ENCODE measurements at places on chromosomes 7 and 10. TPM values are rescaled to one million over a fixed set of nuclear protein-coding genes. Genes with fewer than 3 reads are reported as not detected.

The EFCAB10 gene
- not detected for total RNA-seq

DNA sequence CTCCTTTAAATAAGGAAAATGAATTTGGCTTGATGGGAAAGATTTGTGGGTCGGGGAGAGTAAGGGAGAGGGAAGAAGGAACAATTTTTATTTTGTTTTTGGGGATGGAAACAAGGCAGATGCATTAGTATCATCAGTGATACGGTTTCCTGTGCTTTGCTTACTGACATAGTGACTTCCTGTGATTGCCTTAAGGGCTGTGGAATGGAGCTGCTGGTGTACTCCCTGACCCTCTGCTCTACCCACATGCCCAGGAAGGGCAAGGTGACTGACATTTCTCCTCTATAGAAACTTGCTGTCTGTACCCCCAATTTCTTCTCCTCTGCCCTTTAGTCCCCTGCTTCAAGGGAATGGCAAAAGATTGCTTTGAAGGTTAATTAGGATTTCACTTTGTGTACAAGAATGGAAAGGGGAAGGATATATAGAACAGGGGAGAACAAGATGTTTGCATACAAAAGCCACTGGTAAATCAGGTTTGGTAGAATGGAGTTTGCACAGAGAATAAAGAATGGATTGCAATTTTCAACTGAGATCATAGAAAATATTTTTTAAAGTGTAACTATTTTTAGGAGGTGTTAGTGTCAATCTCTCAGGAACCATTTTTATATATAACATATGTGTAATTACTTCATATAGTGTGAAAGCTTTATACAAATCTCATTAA is 129.0 kb upstream of the AGR3 start:
- DNase-seq: no peak

DNA sequence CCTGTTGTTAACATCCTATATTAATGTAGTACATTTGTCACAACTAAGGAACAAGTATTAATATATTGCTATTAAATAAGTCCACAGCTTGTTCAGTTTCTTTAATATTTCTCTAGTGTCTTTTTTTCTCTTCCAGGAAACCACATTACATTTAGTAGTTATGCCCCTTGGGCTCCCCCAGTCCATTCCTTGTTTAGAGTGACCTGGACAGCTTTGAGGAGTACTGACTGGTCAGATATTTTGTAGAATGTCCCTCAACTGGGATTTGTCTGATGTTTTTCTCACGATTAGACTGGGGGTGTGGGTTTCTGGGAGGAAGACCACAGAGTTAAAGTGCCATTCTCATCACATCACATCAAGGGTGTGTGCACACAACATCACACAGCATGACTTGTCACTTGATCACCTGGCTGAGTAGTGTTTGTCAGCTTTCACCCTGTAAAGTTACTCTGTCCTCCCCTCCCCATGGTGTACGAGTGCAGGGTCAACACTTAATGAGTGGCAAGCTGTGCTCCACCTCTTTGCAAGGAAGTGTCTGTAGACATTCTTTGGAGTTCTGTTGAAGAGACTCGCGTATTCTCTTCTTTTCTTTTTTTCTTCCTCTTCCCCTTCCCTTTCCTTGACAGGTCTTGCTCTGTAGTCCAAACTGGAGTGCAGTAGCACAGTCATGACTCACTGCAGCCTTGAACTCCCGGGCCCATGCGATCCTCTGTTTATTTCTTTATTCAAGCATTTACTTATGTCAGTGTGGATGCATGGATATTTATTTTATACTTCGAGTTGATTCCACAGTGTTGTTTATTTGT is 10.2 kb downstream of the LMTK2 start:
- DNase-seq: no peak

DNA sequence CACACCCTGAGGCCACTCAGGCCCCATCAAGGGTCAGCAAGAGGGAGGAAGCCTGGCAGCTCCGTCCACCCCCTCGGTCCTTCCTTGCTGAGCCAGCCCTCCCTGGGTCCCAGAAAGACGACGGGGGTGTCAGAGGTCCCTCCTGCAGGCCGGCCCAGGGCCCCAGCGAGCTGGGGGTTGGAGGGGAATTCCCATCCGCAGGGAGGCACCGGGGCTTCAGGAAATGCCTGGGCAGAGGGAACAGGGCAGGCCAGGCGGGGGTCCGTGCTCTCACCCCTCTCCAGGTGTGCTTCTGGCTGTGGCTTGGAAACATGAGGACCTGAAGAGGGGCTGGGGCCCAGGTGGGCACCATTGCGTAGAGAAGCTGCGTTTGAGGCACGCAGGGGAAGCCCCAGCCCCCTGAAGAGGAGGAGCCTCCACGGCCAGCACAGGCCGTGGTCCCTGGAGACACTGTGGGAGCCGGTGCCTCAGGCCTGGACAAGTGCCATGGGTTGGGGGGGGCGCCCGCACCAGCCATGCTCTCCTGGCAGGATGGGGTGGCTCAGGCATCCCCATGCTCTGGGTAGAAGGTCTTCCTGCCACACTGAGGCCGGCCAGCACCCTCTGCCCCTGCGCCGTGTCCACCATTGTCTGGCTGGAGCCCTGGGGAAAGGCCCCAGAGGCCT is 66.7 kb downstream of the PDGFA start:
- no peak for DNase-seq

DNA sequence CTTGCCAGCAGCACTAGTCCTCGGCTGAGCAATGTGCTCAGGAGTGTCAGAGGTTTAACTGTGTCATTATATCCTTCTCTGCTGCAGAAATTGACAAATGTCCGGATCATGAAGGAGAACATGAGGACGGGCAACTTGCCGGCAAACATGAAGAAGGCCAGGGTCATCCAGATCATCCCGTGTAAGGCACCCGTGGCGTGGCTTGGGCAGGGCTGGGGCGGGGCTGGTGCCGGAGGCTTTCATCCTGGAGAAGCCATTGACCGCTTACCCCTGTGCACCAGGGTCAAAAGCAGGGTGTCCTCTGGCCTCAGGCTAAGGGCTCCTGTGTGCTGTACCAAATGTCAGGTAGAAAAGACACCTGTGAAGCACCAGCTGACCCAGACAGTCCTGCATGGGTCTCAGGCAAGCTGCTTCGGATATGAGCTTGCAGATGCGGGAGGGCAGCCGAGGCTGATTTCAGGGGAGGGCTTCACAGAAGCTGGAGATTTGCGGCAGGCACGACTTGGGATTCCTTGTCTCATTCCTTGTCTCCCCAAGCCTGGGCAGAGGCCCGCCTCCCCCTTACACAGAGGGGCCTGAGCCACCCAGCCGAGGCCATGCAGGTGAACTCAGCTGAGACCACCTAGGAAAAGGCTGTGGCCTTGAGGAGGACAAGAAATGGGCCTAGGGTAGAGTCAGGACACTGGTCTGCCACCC is 55.4 kb downstream of the MKI67 start:
- DNase-seq: no peak

DNA sequence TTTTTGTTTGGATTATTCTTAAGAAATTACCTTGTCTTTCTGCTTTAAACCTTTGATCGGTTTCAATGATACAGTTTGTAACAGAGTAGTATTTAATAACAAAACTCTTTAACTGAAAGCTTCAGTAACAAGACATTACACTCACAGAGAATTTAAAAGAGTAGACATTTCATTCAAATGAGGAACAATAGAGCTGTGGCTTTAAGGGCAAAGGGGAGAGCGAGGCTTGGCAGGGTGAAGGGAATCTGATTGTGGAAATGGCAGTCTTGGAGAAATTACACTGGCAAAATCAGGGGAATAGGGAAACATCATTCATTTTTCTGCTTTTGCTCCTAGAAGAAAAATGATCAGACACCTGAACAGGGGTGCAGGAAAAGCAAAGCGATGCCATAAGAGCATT is 5.1 kb upstream of the HIPK2 start:
- no peak for DNase-seq

- no peak for DNase-seq
Observed at GRCh38 chr10:91088300-91089140, 131.9 kb upstream of the PCGF5 start.

DNA sequence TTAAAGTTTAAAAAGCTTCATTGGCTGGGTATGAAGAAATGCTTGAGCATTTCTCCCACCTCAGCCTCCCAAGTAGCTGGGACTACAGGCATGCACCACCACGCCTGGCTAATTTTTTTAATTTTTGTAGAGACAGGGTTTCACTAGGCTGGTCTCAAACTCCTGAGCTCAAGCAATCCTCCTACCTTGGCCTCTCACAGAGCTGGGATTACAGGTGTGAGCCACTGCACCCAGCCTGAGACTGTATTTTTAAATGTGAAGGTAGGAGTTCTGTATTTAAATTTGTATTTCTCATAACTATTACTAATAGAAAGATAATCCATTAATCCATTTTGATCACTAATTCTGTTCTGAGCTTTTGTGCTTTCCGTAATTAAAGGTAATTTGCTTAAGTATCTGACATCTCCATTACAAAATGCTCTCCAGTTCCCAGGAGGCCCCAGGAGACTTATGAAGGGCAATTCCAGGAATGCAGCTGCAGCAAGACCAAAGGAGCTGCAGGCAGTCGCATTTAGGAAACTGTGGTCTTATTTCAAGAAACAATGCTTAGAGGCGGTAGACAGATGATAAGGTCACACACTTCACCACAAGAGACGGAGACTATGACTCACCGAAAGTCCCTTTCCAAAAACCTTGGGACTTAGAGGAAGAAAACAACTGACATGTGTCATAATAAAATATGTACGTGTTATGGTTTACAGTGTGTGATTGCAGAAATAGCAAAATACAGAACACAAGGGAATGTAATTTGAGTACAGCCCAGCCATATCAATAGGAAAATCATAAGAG is 23.3 kb downstream of the YAE1 start:
- DNase-seq: no peak

DNA sequence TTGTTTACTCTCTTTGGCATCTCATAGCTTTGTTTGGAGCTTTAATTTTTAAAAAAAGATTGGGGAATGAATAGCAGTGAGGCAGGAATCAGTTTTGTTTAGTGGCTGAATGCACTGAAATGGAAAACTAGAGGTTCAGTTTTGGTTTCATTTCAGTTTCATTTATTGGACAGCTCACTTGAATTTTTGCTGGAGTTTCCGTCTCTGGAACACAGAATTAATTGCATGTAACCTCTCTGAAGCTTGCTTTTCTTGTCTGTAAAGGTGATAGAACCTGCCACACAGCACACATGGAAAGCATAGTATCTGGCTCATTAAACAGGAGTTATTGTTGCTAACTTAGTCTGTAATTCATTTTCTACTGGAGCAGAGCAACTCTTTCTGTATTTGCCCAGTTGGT is 7.1 kb downstream of the GRM8 start:
- DNase-seq: no peak

The INA gene
- 2.0 TPM for total RNA-seq

The EIF5AL1 gene
- total RNA-seq: 0.94 TPM

The GIMAP2 gene
- total RNA-seq: 11.5 TPM

DNA sequence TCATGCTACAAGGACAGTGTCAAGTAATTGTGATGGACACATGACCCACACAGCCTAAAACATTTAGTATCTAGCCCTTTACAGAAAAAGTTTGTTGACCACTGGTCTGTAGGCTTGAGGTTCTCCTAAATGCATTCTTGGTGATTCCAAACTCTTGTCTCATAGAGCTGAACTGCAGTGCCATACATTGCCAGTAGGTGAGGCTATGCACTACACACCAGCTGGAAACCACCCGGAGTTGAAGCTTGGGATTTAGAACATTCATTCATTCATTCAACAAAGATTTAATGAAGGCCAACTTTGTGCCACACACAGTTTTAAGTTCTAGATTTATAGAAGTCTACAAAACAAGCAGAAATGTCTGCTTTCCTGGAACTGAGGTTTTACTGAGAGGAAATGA is 77.3 kb upstream of the TCF7L2 start:
- DNase-seq: no peak

DNA sequence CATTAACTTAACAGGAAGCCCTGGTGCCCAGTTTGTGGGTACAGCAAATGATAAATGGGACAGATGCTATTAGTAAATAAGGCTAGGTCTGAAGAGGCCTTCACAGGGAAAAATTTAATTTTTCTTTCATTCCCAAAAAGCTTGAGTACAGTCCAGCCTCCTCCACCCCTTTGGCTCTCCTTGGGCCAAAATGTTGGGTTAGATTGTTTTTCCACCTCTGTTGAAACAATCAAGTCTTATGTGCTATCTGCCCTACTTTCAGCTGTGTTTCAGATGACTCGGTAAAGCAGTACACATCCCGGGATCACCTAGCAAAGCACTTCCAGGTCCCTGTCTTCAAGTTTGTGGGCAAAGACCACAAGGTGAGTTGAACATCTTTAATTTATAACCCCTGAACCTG is 24.3 kb downstream of the PLA2G12B start:
- DNase-seq: no peak

The AMPH gene
- total RNA-seq: 2.1 TPM

DNA sequence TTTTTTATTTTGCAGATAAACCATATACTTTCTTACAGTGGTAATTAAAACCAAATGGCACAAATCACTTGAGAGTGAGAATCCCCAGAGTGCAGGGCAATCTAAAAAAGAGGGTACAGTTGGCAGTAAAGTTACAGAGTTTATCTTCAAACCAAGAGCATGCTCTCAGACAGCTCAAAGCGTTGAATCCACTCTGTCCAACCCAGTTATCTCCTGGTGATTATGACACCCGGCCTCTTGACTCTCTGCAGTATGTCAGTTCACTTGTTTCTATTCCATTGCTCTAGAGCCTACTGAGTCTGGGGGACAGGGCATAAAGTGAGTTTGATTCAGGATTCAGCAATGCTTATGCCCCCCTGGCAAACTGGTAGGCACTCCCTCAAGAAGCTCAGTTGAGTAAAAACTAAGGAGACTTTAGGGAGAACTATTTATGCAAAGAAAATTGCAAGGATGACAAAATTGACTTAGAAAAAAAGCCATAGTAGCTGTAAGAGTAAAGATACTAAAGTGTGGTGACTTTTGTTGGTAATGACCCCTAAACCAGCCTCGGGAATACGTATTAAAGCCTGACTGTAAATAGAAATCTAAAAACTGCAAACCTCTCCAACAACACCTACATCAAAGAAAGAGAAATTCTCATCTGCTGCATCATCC is 55.5 kb downstream of the COL1A2 start:
- DNase-seq: no peak

GRCh38 chr10:106134326-106135000 is 1030.0 kb downstream of the SORCS1 start:
- no peak for DNase-seq

- no peak for DNase-seq
Observed at GRCh38 chr10:81905161-81905560, 30.2 kb downstream of the NRG3 start.

The INHBA gene
- total RNA-seq: 2.9 TPM
